ENCODE measurements at places on chromosomes 2 and 18.

DNA sequence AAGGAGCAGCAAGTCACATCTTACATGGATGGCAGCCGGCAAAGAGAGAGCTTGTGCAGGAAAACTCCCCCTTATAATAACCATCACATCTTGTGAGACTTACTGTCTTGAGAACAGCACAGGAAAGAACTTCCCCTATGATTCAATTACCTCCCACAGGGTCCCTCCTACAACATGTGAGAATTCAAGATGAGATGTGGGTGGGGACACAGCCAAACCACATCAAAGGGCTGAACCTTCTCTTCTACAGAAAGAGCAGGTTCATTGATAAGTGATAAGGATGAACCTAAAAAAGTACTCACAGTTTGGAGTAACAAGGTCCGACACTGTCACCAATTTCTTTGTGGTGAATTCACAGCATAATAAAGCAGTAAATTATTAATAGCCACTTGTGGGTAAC is 422.2 kb upstream of the FSIP2 start:
- DNase-seq, result no peak

DNA sequence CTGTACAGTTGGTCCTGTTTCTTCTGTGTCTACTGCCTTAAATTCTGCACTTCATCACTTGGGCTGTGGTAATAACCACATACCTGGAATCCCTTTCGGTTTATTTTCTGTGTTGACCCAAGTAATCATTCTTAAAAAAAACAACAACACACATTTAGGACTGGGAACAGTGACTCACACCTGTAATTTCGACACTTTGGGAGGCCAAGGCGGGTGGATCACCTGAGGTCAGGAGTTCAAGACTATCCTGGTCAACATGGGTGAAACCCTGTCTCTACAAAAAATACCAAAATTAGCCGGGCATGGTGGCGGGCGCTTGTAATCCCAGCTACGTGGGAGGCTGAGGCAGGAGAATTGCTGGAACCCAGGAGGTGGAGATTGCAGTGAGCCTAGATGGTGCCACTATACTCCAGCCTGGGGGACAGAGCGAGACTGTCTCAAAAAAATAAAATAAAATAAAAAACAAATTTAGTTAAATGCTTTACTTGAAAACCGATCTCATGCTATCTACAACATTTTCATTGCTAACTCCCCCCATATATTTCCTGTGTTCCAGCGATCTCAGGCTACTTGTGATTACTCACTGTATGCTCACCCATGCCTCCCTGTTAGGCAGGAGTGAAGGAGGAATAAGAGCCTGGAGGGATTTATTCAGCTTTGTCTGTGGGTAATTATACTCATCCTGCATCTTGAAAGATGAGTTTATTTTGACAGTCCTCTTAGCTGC is 18.2 kb downstream of the ACSL3 start:
- DNase-seq, result no peak

GRCh38 chr18:54883816-54884604 is 55.7 kb downstream of the RAB27B start:
- DNase-seq, result no peak

DNA sequence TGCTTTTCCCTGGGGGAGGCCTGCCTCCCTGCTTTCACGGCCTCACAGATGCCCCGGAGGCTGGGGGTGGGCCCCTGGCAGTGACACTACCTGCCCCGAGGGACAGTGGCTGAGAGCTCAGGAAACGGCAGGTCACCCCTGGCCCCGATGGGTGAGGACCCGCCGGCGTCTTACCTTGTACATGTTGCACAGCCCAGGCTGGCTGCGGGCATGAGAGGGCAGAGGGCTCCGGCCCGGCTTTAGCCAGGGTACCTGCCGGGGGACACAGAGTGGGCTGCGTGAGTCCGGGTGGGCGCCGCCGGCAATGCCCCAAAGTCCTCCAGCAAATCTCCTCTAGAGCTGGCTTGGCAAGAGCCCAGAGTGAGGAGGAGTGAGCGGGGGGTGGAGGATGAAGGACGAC is 122.9 kb downstream of the MBP start:
- DNase-seq, result no peak

DNA sequence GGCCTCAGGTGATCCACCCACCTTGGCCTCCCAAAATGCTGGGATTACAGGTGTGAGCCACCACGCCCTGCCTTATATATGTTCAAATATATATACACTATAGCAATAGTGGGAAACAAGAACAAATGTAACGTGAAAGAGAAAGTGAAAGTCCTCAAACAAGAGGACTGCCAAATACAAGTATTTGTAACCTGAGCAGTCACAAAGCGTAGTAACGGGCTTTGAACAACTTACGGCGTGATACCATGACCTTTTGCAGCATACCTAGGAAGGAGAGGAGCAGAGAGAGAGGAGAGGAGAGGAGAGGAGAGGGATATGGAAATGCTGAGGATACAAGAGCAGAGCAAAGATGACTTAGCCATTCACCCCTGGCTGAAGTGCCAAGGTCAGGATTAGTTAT is 113.8 kb upstream of the RGPD4 start:
- peak; percentile 17 for DNase-seq

DNA sequence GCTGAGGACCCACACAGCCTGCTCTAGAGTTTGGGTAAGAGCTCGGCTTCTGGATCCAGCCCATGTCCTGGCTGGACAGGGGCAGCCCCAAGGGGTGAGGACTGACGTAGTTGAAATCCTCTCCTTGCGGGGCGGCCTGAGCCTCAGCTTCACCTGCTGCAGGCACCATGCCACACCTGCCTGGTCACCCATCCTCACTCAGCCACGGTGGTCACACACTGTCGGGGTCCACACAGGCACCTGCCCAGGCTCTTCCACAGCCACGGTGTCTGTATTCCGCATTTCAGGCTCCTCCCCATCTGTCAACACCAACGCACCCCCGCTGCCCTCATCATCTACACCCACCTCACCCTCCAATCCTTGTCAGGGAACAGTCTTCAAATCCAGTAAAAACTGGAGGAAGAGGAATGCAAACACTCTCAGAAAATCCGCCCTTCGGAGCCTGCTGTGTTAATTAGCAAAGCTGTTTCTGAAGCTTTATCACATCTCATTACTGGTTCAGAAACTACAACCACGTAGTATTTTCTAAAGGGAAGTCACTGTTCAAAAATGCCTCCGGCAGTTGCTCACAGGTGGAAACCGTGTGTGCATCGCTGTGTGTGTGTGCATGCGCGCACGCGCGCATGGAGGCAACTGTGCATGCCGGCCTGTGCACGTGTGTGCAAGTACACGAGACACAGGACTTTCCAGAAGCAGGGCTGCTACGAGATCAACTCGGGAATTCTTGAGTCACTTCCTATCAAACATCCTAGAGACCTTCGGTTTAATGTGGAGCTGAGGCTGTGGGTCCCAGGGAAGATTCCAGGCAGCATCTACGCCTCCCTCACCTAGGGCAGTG is 38.2 kb downstream of the SLC66A2 start:
- no peak for DNase-seq

- no peak for DNase-seq
Observed at GRCh38 chr18:22230471-22230945, 61.1 kb downstream of the GATA6 start.

GRCh38 chr18:36702401-36703013 is 126.3 kb downstream of the TPGS2 start:
- DNase-seq, result no peak

DNA sequence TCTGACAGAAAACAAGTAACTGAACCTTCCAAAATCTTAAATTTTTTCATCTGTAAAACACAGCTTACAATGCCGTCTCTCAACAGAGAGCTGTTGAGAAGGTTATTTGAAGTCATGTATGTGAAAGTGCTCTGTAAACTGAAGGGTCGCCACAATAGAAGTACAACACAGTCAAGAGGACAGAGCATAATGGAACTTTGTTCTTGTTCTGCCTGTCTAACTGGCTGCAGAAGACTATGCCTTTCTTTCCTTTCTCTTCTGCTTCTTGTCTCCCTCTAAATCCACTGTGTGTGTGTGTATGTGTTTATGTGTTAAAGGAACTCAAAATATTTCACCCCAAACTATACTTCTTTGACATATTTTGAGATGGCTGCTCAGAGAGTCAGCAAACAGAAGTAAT is 365.8 kb upstream of the RND3 start:
- DNase-seq, result no peak

- DNase-seq, result no peak
Observed at GRCh38 chr2:176979981-176980710, 232.4 kb upstream of the HNRNPA3 start.

DNA sequence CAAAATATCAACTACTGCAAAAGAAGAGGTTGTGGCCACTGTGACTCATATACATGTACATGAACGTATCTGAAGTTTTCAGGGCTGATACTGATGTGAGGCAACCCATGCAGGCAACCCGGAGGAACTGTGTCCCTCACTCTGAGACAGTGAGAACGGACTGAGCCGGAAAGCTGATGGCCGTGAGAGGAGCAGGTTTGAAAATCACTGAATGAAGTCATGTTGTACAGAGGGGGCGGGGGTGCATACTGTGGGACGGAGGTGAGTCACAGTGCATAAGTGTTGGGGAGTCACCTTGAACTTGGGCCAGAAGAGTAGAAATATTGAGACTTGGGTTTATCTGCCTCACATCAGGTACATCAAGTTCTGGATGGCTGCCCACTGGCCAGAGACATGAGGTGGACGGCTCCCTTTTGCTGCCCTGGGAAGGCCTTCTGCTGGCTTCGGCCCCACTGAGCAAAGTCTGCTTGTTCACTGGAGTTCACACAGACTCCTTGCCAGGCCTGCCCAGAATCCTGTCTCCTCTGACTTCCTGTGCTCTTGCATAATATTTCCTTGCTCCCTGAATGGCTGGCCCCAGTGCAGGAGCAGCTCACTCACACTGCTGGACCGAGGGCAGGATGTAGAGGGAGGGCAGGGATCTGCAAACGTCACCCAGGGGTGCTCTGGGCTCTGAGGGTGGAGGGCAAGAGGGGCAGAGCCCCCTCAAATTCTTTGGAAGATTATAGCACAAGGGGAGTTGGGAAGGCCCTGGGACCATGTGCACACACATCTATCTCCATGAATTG is 18.1 kb downstream of the EPAS1 start:
- no peak for DNase-seq

DNA sequence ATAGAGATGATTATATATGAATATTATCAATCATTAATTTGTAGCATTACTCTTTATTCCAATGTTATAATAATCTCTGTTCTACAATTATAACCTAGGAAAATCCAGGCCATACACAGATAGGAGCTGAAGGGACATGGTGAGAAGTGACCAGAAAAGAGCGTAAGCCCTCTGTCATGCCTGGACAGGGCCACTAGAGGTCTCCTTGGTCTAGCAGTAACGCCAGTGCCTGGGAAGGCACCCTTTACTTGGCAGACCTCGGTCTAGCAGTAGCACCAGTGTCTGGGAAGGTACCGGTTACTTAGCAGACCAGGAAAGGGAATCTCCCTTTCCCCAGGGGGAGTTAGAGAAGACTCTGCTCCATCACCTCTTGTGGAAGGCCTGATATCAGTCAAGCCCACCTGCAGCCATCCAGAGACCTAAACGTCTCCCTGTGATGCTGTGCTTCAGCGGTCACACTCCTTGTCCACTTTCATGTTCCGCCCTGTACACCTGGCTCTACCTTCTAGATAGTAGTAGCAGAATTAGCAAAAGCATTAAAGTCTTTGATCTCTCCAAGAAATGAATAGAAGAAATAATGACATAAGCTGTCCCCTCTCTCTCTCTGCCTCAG is 447.5 kb upstream of the FSIP2 start:
- no peak for DNase-seq

GRCh38 chr2:9908639-9909038 is 42.9 kb upstream of the GRHL1 start:
- no peak for DNase-seq

DNA sequence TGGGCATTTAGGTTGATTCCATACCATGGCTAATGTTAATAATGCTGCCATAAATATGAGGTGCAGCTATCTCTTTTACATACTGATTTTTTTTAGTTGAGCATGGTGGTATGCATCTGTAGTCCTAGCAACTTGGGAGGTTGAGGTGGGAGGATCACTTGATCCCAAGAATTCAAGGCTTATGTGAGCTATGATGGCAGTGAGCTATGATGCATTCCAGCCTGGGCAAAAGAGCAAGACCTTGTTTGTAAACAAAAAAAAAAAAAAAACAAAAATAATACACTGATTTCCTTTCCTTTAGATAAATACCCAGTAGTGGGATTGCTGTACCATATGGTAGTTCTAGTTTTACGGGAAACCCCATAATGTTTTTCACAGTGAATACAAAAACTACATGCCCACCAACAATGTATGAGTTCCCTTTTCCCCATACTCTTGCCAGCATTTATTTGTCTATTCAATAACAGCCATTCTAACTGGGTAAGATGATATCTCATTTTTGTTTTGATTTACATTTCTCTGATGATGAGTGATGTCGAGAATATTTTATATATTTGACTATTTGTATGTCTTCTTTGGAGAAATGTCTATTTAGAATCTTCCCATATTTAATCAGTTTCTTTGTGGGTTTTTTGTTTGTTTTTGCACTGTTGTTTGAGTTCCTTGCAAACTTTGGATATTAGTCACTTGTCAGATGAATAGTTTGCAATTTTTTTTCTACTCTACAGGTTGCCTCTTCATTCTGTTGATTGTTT is 281.0 kb upstream of the KYNU start:
- DNase-seq, result no peak

- DNase-seq, result no peak
Observed at GRCh38 chr18:62643181-62643580, 72.2 kb upstream of the PHLPP1 start.

GRCh38 chr2:123771928-123772632 is 253.0 kb upstream of the CNTNAP5 start:
- no peak for DNase-seq

DNA sequence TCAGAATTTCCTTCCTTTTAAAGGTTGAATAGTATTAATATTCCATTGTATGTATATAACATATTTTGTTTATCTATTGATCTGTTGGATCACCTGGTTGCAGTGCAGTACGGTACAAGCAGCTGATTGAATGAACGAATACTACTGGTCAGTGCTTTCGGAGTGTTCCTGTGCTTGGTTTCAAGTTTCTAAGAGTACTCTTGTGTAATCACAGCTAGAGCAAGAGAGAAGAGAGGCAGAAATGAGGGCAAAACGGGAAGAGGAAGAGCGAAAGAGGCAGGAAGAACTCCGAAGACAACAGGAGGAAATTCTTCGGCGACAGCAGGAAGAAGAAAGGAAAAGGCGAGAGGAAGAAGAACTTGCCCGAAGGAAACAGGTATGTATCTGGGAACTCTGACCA is 40.3 kb upstream of the KCNJ13 start:
- no peak for DNase-seq

- no peak for DNase-seq
Observed at GRCh38 chr2:237574894-237575868, 8.8 kb downstream of the PRLH start.

DNA sequence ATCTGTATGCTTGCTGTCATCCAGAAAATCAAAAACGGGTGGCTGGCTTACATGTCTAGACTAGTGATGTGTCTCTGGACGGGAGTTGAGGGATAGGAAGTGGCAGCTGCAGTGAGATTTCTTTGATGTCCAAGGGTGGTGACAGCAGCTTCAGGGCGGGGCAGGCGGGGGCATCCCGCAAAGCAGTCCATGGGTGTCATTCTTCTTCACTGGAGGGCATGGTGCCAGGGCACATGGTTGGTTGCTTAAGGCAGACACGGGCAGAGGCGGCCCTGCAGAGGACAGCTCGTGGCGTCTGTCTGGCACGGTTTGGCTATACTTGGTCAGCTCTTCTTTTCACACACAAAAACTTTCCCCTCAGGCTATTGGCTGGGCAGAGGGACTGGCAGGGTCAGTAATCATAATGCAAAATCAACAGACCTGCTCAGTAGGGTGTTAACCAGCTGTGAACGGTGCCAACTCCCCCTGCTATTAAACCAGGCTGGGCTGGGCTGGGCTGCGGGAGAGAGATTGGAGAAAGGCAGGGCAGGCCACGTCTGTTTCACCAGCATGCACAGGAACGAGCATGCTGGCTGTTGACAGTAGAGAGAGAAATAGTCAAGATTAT is 63.7 kb downstream of the COL4A3 start:
- DNase-seq, result no peak
